Activated CD4-positive, alpha-beta T cell treated with anti-CD3 and anti-CD28 coated beads, Interleukin-2, amount 50 U/mL, for 24 hours (primary cell): ENCODE measurements at places on chromosomes 2 and 18.

- no peak for DNase-seq
These were observed 36.4 kb downstream of the MAP2 start for GRCh38 chr2:209460151-209460761.

DNA sequence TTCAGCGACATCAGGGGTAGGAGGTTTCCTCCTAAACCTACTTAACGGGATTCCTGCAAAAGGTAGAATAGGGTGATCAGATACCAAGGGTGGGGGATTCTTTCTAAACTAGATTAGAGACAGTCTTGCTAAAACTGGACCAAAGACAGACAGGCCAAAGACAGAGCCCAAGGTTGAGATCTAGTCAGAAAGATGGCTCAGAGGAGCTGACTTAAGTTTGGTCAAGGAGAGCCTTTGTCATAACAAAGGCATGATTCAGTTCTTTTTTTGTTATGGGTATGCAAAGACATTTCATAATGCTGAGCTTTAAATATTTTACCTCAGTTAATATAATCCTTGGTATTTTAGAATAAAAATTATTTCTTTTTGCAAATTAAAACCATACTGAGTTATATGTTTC, 17.8 kb upstream of the GPR75 start:
- DNase-seq: no peak

GRCh38 chr2:128589681-128590080, 271.0 kb upstream of the HS6ST1 start:
- no peak for DNase-seq

DNA sequence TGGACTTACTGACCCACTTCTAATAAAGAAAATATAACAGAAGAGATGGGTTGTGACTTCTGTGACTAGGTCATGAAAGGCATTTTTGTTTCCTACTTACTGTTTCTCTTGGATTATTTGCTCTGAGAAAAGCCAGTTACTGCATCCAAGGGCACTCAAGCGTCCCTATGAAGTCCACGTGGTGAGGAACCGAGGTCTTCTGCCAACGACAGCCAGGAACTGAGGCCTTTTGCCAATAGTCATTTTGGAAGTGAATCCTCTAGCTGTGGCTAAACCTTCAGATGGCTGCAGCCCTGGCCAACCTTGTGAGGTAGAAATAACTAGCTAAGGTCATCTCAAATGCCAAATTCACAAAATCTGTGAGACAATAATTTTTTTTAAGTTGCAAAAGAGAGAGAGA, 449.8 kb upstream of the RGPD4 start:
- no peak for DNase-seq
